ENCODE measurements at places on chromosomes 7 and 10. TPM values are rescaled to one million over a fixed set of nuclear protein-coding genes. Genes with fewer than 3 reads are reported as not detected.

Gene NIPSNAP2
- 42.5 TPM for total RNA-seq

GRCh38 chr7:102215711-102216110 is 71.0 kb upstream of the SH2B2 start:
- DNase-seq, result no peak

Gene RGS10
- 64.7 TPM for total RNA-seq

DNA sequence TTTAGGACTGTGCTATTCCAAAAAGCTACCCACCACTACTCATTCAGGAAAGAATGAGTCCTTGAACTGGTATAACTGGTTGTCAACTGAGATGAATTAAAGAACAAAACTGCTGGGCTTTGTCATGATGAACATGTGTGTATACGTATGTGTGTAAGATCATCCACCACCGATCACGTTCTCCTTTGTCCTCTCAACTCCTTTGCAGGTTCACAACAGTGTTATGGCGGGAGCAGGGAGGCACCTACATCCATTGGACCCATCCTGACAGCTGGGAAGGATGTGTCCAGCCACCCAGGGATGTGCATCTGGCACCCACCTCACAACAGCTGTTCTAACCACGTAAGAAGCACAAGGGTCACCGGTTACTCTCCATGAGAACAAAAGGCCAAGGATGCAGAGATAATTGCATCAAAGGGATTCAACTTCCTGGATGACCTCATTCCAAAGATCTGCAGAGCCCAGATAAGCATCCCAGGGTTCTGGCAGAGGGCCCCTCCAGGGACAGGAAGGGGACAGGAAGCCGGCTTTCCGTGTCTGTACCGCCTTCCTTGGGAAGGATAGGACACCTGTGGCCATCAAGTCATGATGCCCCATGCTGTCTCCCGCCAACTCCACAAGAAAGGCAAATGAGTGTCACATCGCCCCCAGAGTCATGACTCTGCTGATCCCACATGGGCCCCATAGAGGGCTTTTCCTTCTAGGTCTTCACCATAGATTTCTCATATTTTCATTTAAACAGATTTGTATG is 66.1 kb downstream of the STEAP1B start:
- no peak for DNase-seq

GRCh38 chr10:10625491-10625890 is 392.2 kb upstream of the CELF2 start:
- no peak for DNase-seq

Gene IDI2
- total RNA-seq, result not detected

DNA sequence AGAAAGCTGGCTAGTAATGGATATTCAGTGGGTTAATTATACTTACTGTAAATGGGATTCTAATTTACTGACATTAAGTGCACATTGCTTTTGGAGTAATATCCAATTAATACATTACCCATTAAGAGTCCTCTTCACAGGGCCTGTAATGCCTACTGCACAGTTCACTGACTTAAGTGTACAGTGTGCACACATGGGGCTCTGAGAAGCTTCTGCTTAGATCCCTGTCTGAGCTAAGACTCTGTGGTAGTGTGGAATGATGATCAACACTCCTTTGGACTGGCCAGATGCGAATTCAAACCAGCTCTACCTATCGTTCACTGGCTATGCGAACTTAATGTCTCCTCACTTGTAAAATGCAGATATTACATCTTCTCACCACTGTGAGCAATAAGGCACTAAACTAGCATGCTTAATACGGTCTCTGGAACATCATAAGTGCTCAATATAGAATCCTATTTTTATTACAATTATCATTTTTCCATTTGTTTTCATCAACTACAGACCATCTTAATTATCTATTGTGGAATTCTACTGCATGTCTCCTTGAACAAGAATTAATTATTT is 53.8 kb upstream of the SEC61G start:
- DNase-seq, result no peak

- no peak for DNase-seq
Measured at GRCh38 chr10:3494838-3495230, 290.2 kb downstream of the KLF6 start.

DNA sequence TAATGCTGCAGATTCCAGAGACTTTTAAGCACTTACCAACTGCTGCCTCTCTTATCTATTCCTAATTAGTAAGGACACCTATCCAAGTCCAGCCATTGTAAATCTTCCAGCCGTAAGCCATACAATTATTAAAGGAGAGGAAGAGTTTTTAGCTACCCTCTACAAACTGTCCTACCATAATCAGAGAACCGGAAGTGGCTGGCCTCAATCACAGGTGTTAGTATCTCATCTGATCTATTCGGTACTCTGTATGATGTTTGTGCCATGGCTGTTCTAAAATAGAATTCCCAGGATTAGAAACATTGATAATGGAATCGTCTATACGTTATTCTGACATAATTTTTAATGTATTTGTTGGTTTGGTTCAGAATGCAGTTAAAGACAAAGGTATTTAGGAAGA is 102.8 kb downstream of the MICU1 start:
- DNase-seq, result no peak

GRCh38 chr7:23120106-23120505 is 14.5 kb downstream of the KLHL7 start:
- no peak for DNase-seq

DNA sequence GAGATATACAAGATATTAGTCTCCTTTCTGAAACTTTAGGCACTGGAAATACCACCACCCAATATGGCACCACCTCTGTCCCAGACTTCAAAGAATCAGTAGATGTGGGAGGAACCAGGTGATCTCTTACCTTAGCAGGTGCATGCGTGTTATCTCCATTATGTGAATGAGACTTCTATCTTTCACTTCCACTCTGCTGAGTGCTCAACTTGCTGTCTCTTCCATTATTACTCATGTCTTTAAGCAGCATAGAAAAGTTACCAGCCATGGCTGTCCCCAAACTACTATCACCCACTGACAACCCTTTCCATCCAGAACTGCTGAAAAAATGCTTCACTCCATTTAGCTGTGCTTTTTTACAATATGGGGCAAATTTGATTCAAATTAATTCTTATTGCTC is 101.5 kb upstream of the PRSS1 start:
- DNase-seq, result no peak

Gene CYP3A5
- total RNA-seq, result not detected

GRCh38 chr10:5897053-5897340 is 7.0 kb downstream of the FBH1 start:
- DNase-seq, result no peak

GRCh38 chr7:74017125-74017524 is 10.8 kb upstream of the ELN start:
- no peak for DNase-seq

Gene PAX4
- not detected for total RNA-seq

DNA sequence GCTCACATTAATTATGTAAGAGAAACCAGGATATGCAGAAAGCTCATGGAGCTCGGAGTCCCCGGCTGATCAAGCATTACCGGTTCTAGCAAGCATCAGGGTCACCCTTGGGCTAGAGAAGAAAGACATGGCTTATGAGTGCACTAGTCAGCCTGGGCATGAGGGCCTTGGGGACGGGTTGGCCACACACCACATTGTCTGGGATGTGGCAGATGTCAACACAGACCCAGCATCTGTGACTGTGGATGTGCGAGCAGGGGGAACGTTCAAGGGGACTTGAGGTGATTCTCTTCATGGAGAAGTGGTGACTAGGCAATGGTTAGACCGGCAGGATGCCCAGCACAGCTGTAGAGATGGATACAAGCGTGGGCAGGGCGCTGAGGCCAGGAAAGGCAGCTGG is 13.7 kb downstream of the ZMIZ2 start:
- no peak for DNase-seq

GRCh38 chr10:77012812-77013500 is 624.7 kb downstream of the KCNMA1 start:
- DNase-seq, result no peak

GRCh38 chr7:64884085-64884912 is 18.8 kb upstream of the ZNF273 start:
- DNase-seq, result no peak

Gene LIPN
- 0.80 TPM for total RNA-seq

GRCh38 chr10:42958142-42958868 is 118.6 kb upstream of the RET start:
- no peak for DNase-seq

DNA sequence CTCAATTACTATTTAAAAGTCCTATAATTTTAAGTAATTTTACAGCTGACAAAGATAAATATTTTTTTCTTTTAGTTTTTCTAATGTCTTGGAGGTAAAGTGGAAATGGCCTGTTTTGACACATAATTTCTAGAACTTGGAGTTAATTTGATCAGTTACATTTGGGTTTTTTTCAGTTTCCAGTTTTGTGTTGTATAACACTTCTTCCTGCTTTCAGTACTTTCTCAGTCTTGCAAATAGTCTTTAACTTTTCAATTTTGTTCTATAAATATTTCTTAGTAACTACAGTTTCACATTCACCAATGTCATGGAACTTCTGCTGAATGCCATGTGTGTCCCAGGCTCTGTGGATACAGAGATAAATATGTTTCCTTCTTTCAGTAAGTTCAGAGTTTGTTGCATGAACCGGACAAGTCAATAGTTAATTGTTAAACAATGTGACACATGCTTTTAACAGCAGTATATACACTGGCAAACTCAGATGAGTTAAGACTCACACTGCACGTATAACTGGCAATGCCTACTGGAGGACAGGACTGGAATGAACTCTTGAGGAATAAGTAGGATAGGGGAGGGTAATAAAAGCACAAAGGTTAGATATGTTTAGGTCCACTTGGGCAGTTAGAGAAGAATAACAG is 4.6 kb downstream of the SHOC2 start:
- no peak for DNase-seq

Gene ZP3
- 6.1 TPM for total RNA-seq

Measured in T-helper 17 cell (primary cell).